Breast epithelium (tissue), 4 donors: ENCODE measurements at places on chromosomes 5 and 9.

DNA sequence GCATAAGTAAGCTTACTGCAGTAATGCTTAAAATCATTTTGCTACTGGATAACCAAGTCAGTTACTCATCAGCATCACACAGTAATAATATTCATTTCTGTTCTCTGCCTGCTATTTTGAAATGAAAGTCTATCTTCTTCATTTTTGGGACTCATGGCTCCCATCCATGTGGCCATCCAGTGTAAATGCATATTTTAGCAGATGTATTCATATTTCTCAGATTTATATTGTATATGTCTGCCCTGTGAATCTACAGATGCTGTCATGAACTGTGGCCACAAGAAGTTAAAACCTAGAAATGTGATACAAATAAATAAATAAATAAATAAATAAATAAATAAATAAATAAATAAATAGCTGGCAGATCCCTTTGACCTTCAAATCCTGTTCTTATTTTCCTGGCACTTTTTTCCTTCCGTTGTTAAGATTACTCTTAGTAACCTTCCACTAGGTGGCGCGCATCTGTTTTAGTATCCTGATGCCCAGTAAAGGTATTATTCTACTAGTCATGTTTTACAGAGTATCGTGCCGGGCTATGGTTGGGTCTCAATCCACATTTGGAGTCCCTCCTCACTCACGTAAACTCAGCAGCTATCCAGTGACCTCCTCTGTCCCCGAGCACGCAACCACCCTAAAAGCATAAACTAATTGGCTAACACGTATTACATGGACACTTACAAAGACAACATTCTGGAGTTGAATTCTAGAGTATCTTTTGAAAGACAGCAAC lies 79.2 kb upstream of the IL7R start:
- peak; percentile 19 for DNase-seq

DNA sequence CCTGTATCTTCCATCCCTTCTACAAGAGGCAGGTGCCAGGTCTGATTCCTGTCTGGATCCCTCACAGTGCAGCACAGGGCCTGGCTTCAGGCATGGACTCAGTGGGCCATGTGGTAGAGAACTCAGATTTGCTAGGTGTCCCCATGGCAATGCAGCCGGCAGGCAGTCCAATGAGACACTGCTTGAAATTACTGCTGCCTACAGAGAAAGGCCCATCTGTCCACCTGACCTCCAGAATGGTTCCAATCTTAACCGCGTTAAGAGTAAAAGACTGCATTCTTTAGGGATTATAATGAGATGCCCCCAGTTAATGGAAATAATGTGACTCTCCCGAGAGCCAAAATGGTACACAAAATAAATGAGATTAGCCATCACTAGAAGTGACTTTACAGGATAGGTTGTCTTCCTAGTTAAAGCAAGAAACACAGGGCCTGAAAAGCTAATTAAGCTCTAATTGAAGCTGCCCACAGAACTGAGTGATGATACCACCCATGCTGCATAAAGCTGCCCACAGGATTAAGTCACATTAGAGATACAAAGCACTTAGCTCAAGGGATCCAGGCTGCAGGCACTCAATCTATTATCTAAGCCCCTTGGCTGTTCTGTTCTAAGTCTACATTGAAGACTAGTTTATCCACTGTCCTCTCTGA lies 11.4 kb downstream of the FAM193B start:
- DNase-seq: no peak

DNA sequence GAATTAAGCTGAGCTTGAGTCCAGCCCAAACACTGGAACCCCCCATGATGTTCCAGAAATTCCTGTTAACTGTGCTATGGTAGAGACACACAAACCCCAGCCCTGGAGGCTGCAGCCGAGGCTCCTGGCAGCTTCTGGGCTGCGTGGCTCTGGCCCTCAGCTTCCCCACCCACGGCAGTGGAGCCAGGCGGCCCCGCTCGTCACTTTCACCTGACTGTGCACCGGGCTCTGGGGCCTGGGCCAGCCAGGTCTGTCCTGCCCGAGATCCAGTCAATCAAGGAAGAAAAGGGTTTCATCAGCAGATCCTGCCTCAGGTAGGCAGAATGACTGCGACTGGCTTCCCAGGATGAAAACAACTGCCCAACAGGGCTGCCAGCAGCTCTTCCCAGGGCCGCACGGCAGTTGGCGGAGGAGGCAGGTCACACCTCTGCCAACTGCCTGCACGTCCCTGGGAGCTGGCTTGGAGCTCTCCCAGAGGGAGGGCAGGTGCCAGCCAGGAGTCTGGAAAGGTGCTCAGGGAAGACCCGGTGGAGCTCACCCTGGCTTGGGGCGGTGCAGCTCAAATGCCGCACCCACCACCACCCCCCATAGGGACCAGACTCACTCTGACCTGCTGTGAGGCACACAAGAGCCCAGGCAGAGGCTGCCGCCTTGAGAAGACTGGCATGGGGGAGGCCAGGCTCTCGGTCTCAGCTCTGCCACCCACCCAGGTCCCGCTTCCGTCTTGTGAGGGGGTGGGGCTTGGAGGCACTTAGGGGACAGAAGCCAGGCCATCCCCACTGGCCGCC lies 20.7 kb downstream of the BRD3 start:
- DNase-seq: no peak

DNA sequence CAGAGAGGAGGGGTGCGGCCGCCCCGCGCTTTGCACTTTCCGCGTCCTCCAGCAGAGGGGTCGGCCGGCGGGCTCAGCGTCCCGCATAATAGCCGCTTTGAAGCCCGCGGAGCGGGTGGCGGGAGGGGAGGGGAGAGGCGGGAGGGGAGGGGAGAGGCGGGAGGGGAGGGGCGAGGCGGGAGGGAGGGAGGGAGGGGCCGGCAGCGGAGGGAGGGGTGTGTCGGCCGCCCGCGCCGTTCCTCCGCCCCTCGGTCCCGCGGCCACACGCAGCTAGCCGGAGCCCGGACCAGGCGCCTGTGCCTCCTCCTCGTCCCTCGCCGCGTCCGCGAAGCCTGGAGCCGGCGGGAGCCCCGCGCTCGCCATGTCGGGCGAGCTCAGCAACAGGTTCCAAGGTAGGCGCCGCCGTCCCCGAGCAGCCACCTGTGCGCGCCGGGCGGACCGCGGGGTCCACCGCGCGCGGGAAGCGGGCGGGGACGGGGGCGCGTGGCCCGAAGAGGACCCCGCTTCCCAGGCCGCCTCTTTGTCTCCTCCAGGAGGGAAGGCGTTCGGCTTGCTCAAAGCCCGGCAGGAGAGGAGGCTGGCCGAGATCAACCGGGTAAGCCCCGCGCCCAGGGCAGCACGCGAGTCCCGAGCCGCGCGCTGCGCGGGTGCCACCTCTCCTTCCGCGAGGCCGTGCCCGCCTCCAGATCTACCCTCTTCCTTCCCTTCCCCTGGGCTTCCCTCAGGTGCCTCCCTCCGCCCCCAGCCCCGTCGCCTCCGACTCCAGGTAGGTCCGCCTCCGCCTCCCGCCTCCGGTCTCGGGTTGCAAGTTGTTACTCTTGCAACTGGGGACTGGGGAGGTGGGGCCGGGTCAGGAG lies at the start of gene AIF1L:
Gene AIF1L, plus strand, starts transcription at position 263 of the 857 bp plus-strand sequence. Its CDS starts 99 bp downstream, at position 362.
- DNase-seq: no peak

DNA sequence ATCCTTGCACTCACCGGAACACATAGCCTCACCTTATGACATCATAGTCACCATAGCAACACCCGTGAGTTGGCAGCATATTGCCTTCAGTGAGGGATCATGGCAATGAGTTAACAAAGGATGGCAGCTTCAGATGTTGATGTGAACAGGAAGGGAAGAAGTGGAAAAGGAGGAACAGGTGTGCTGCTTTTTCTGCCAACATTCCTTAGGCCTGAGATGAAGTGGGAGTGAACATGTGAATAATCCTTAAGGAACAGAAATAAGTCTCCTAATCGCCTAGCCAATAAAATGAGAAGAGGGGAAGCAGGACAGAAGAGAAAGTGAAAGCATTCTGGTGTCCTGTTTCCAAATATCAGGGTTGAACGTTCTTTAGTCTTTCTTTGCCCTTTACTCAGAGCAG lies 360.0 kb downstream of the BRINP1 start:
- no peak for DNase-seq

GRCh38 chr5:14211818-14212803 lies 69.0 kb downstream of the TRIO start:
- no peak for DNase-seq

GRCh38 chr5:126370796-126371718 lies 52.2 kb upstream of the GRAMD2B start:
- DNase-seq: no peak

DNA sequence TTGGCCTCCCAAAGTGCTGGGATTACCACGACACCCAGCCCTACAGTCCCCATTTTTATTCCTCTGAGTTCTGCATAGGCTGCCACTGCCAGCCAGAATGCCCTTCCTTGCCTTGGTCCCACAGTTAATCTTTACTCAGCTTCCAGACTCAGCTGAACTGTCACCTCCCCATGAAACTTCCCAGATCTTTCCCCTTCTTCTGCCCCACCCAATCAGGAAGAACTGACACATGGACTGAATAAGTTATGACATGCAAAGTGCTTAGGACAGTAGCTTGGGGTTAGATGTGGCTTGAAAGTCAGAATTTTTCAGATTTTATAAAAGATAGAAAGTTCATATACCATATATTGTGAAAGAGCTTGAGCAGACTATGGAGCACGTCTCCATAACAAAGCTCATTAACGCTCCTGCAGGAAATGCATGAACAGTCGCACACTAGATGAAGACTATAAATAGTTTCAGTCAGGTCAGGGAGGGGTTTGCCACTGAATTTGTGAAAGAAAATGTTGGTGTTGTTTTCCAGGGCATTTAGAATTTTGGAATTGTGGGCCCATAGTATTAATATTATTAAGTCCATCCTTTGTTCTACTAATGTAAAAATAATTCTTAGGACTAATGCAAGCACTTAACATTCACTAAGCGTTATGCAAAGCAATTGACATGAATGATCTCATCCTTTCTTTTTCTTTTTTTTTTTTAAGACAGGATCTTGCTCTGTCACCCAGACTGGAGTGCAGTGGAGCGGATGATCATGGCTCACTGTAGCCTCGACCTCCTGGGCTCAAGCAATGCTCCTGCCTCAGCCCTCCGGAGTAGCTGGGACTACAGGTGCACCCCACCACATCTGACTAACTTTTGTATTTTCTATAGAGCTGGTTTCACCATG lies 36.1 kb upstream of the DENND1A start:
- DNase-seq: no peak

DNA sequence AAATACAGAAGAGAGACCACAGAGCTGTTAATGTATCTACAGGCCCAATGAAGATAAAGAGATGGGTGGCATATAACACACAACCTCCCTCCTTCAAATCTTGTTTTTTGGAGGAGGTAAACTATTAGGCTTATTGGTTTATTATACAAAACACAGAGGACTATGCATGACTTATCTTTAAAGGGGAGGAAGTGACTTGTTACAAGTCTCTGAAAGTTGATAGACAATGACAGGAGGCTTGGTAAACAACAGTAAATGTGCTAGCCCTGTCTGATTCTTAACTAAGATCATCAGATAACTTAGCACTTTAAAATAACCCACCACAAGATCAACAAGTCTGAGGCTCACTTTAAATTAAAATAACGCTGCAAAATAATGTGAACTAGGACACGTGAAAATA lies 219.0 kb downstream of the MLLT3 start:
- no peak for DNase-seq

GRCh38 chr5:55356896-55357295 lies 49.1 kb downstream of the MTREX start:
- DNase-seq: no peak

DNA sequence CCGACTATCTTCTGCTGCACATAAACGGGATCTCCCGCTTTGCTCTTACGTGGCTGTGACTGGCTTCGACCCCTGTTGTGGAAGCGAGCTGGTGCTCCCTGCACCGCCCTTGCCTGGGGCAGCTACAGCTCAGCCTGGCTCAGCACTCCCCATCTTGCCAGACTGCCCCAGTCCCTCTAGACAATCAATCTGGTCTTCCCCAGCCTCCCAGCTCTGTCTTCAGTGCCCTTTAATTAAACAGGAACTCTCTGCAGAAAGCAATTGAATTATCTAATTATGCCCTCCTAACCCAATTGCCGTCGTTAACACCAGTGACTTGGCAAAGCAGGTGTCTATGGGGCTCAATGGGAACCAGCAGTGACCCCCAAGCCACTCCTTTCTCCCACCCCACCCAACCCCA lies 18.9 kb upstream of the NTNG2 start:
- no peak for DNase-seq

- peak; percentile 57 for DNase-seq
These were observed 62.5 kb downstream of the COL23A1 start for GRCh38 chr5:178527458-178528307.

GRCh38 chr5:151093476-151093889 lies 12.6 kb upstream of the TNIP1 start:
- no peak for DNase-seq

DNA sequence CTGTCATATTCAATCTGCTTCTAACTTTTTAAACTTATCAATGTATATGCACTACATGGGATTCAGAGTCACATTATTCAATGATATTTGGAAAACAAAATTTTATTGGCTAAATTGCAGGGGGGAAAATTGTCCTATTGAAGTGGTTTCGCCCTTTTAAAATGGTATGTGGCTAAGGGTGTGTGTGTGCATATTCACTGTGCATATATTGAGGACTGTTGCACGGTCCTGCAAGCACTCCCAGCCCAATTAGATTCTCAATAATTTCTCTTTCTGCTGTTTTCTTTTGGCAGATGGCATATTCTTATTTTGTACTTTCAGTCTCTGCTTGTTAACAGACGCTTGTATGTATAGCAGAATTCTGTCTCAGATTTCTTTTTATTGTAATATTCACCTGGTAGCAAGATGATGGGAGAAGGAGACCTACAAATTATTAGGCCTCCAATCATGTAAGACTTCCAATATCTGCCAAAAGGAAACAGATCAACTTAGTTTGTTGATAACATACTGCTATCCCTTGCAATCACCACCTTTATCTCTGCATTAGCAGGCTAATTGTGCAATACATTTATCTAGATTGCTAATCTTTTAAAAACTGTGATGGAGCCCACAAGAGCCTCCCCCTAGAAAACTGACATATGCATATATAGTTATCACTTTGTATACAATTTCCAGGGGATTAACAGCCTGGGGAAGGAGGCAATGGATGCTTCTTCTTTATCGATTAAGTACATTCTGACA lies 411.5 kb downstream of the PLK2 start:
- no peak for DNase-seq

DNA sequence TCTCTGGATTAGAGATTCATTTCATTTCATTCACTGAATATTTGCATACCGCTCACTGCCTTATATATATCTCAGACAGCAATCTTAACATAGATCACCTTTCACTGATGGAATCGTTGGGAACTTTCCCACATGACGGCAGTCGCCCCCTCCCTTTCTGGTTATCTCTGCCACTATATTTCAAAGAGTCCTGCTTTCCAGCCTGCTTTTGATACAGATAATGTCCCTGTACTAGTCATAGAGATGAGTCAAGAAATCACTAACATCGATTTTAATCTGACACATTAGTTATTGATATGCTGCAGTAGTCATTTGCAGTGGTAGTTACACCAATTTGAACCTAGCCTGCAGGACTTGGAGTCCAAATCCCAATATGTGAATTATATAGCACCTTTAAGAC lies 8.5 kb downstream of the ARSK start:
- DNase-seq: no peak

DNA sequence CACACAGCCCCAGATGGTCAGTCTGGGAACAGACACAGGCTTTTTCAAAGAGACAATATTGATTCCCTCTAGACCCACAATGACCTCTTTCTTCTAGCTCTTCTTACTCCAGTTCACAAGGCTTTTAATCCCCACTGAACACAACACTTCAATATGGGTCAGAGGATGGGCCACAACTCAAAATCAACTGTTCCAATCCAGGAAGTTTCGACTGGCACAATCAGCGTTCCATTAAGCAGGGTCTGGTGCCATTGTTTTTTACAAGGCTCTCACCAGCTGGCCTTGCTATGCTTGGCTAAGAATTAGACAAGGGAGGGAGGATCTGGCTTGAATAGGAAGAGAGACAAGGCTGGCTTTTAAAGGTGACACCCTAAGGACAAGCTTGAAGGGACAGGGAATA lies 199.4 kb upstream of the SLC24A2 start:
- no peak for DNase-seq
